ENCODE measurements at places on chromosomes 12 and 14.

DNA sequence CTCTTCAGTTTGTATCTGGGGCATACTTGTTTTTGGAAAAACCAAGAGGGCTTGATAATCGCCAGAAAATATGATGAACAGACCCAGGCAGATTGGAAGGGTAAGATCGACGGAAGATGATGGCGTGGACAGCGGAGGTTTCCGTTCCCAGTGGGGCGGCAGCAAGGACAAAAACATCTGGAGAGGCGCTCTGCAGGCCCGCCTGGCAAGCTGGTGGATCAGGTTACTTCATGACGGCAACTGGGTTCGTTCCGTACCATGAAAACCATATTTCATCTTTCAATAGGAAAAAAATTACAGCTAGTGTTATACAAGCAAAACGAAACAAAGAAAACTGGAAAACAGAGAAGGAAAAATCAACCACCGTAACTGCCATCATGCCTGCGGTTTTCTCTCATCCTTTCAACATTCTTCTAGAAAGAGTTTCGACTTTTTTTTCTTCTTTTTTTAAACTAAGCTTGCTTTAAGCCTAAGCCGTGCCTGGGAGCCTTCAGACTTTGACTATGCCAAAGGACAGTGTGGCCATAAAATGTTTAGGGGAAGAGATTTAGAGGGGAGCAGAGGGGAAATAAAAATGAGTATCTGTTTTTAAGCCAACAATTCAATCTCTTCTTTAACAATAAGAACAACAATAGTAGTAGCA lies 210.5 kb downstream of the FOXN3 start:
- no peak for DNase-seq

GRCh38 chr12:98591209-98591608 lies 2.3 kb upstream of the SLC25A3 start:
- no peak for DNase-seq

DNA sequence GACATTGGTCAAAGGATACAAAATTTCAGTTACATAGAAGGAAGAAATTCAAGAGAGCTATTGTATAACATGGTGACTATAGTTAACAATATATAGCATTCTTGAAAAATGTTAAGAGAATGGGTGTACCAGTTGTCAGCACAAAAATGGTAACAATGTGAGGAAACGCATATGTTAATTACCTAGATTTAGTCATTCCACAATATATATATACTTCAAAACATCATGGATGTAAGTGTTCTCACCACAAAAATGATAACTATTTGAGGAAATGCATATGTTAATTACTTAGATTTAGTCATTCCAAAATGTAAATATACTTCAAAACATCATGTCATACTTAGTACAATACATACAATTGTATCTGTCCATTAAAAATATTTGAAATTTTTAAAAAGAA lies 540.4 kb upstream of the MGAT4C start:
- DNase-seq: no peak

- no peak for DNase-seq
Measured at GRCh38 chr14:69719501-69719951, 47.4 kb upstream of the SRSF5 start.

DNA sequence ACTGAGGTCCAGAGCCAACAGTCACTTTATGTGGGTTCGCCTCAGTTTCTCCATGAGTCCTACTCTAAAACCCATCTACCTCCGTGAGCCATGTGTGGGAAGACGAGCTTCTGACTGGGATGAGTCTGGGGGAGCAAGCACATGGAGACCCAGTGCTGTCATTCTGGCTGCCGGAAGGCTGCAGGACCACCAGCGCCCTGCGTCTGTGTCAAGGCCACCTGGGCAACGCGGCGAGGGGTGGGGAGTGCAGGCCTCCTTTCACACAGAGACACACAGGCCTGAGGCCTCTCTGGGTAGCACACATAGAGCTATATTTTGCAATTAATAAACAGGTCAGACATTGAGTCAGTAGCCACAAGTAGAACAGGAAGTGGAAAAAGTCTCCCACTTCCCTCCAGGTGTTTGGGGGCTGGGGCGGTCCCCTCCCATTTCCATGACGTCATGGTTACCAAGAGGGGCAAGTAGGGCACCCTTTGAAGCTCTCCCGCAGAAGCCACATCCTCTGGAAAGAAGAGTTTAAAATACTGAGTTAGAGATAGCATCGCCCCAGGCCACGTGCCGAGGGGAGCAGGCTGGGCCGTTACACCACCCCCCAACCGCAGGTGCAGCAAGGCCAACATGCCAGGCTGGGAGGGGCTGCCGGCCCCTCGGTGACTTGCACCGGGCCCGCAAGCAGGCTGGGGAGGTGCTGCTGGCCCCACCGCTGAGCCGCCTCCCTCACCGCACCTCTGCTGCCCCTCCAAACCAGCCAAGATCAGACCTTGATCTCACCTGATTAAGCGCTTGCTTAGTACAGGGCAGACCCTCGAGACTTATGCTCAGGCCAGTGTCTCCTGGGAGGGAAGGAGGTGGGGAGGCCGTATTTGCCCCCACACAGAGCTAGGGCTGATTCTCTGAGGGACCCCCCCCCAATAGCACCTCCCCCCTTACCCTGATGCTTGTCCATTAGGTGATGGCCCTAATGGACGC lies 32.7 kb downstream of the DAD1 start:
- no peak for DNase-seq

All from anterior cingulate cortex (tissue), 58 donors.